AG10803 (cell line): ENCODE measurements at places on chromosomes 6 and 20.

GRCh38 chr6:147372806-147373205 is 135.7 kb upstream of the SAMD5 start:
- DNase-seq = no peak

DNA sequence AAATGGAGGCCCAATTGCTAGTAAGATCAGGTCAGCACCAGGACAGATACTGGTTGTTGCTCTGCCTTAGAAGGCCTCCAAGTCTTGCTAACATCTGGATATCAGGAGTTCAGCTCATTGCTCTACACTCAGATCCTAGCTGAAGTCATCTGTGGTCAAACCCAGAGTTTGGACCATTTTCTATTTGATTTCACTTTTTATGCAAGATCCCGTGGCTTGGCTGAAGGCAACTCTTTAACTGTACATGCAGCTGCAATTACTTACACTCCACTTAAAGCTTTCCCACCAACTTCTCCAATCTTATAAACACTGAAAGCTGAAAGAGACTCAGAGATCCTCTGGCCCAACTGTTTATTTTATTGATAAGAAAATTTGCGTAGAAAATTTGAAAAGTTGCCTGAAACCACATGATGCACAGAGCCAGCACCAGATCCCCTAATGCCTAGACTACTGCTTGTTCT is 2.7 kb downstream of the SLC17A2 start:
- peak; percentile 22 for DNase-seq

DNA sequence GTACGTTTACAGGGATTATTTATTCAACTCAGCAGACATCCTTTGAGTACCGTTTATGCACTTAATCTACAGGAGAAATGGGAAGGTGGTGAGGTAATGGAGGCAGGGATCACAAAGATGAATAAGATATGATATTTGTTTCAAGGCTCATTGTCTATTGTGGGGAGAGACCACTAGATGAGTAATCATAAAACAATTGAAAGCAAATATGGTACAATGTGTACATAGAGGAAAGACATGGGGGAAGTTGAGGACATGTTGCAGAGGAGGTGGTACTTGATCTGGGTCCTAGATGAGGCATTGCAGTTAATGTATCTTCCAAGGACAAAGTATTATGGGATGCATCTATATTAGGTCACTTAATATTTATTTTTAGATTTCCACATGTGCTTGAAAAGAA is 13.7 kb upstream of the CDC5L start:
- DNase-seq = no peak

DNA sequence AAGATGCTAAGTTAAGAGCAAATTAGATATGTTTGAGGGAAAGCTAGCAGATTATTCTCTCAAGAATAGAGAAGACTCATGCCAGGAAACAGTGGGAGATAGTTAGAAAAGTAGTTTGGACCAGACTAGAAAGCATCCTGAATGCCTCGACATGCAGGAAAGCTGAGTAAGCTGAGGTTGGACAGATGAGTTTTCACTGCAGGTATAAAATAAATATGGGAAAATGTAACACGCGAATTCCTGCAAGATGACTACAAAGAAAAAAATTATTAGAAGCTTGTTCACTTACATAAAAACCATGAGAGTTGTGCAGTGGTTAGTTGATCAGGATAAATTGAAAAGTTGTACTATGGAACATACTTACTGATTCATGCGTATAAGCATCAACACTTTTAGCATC is 484.2 kb upstream of the MANEA start:
- DNase-seq = no peak

DNA sequence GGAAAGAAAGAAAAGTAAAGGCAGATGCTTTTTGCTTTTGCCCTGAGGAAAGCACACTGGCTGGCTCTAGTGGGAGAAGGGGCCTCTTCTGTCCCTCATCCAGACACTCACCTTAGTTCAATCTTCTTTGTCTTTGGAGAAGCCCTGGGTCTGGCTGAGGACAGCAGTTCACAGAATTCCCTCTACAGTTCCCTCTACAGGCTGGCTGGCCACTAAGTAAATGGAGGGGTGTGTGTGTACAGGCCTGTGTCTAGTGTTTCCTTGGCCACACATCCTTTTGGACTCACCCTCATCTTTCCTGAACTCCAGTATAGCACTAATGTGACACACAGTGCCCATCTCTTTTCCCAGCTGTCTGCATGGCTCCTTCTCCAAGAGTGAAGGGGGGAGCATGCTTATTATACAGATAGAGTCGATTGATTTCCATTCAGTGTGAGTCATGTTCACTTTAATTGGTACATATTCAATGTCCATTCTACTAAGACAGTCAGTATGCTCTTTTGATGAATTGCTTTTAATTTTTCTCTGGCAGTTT is 26.0 kb upstream of the CLVS2 start:
- DNase-seq = no peak

DNA sequence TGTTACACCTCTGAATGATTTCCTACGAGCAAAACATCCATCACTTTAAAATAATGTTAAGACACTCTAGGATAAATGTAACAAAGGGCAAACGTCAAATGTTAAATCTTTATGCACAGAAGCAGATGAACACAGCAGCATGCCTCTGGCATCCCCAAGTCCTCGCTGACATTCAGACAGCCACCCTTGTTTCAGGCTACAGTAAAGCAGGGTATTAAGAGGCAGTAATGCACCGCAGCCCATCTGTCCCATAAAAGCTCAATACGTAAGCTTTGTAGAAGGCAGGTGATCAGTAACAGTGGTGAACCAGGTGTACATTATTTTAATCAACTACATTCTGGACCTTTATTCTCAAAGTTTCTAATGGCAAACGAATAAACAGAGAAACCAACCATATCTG is 64.8 kb downstream of the PPP1R3G start:
- DNase-seq = no peak

DNA sequence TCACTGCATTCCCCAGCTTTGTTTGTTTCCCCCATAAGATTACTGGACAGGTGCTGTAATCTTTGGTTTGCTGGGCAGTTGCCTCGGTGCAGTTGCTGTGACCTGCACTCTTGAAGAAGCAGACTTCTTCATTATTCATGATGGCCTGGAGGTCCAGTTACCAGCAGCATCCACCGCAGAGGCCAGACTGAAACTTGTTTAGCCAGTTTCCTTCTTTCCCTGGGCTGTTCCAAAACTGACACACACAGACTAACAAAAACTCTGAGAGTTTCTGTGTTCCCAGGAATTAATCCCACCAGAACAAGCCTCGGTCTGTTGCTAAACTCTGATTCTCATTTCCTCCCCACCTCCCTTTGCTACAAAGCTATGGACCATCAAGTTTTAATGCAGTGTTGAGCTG is 144.1 kb downstream of the QRSL1 start:
- DNase-seq = no peak

DNA sequence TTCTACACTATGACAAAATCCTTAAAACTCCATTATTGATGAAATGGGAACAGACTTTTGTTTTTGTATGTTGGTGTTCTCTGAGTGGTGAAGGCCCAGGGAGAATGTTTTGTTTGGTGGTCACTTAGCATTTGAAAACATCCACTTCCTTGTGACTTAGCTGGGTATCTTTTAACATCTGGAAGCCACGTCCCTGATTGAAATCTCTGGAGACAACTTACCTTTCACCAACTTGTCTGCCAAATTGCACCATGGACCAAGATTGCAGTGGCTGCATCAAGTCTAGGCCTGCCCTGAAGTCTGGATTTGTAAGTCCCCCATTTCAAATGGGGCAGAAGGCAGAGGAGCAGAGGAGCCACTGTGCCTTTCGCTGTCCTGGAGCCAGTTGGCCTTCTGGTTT is 534 bp upstream of the EFCAB8 start:
- DNase-seq = peak; percentile 11

GRCh38 chr6:42693725-42694323 is 28.6 kb downstream of the PRPH2 start:
- DNase-seq = peak; percentile 27
